CD4-positive, alpha-beta memory T cell (primary cell): ENCODE measurements at places on chromosomes 2 and 18. TPM values are rescaled to one million over a fixed set of nuclear protein-coding genes. Genes with fewer than 3 reads are reported as not detected.

DNA sequence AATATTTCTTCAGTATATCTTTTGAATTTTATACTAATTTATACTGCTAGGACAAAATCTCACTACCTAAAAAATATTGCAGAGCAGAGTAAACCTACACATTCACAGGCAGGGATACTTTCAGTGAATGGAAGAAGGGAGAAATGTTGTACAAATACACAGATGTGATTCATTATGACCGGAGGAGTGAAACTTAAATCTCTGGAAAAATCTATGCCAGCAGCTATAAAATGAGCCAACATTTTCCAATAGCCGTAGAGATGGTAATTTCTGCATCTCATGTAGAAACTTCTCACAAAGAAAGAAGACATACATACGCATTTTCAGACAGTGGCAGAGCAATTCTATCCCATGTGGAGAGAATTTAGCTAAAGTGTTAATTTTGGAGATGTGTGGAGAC is 54.8 kb downstream of the KCNS3 start:
- H3K27me3 ChIP-seq, result no peaks in the 10 kb centered on the region
- H3K36me3 ChIP-seq, result no peaks in the 10 kb centered on the region
- no peak overlapping the region for H3K27ac ChIP-seq
- no peak overlapping the region for H3K4me3 ChIP-seq

- H3K4me1 ChIP-seq, result no peaks in the 10 kb centered on the region
- H3K27me3 ChIP-seq, result no peaks in the 10 kb centered on the region
- no peak overlapping the region for H3K27ac ChIP-seq
- no peak overlapping the region for H3K4me3 ChIP-seq
- no peak for DNase-seq
- no peaks in the 10 kb centered on the region for H3K36me3 ChIP-seq
Observed at GRCh38 chr2:37973615-37974353, 48.7 kb downstream of the RMDN2 start.

DNA sequence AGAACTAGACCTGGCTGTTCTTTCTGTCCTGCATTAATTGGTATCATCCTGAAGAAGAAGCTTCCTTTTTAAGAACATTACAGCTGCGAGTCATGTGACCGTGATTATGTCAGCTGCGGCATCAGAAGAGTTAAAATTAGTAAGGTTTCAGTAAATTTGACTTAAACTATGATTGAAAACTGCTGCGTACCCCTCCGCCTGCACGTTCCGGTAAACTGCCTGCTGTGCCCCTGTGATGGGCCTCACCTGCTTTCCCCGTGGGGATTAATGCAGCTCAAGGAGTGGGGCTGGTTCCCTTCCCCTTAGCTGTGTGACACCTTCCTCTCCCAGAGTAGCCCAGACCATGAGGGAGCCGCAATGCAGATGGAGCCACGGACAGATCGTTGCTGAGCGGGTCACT is 36.1 kb upstream of the MYO3B start:
- H3K4me3 ChIP-seq, result no peak overlapping the region
- H3K27me3 ChIP-seq, result no peaks in the 10 kb centered on the region

- H3K27me3 ChIP-seq, result no peaks in the 10 kb centered on the region
- H3K36me3 ChIP-seq, result peaks cover 76% of the 10 kb centered on the region
- H3K4me1 ChIP-seq, result no peaks in the 10 kb centered on the region
Observed at GRCh38 chr2:54666131-54666633, 57.3 kb upstream of the EML6 start.

- H3K4me1 ChIP-seq, result peaks cover 3% of the 10 kb centered on the region
- no peak for DNase-seq
- H3K36me3 ChIP-seq, result no peaks in the 10 kb centered on the region
- no peak overlapping the region for H3K27ac ChIP-seq
- no peak overlapping the region for H3K4me3 ChIP-seq
Observed at GRCh38 chr2:84487298-84487996, 28.4 kb upstream of the SUCLG1 start.

DNA sequence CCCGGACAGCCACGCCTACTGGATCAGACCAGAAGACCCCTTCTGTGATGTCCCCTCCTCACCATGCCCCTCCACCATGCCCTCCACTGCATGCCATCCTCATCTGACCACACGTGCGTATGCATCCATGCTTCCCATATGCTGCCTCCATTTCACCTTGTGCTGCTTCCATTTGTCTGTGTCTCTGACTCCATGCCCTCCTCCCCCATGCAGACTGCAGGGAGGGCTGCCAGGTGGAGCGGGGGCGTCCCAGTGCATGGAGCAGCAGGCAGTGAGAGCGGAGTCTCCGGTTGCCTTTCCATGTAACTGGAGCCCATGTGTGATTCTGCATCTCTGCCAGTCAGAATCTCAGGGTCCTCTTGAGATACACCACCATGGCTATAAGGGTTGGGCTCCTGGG is 52.6 kb downstream of the COA5 start:
- no peak overlapping the region for H3K27ac ChIP-seq
- no peak overlapping the region for H3K4me3 ChIP-seq
- no peak for DNase-seq
- H3K27me3 ChIP-seq, result no peaks in the 10 kb centered on the region
- H3K4me1 ChIP-seq, result peaks cover 8% of the 10 kb centered on the region

DNA sequence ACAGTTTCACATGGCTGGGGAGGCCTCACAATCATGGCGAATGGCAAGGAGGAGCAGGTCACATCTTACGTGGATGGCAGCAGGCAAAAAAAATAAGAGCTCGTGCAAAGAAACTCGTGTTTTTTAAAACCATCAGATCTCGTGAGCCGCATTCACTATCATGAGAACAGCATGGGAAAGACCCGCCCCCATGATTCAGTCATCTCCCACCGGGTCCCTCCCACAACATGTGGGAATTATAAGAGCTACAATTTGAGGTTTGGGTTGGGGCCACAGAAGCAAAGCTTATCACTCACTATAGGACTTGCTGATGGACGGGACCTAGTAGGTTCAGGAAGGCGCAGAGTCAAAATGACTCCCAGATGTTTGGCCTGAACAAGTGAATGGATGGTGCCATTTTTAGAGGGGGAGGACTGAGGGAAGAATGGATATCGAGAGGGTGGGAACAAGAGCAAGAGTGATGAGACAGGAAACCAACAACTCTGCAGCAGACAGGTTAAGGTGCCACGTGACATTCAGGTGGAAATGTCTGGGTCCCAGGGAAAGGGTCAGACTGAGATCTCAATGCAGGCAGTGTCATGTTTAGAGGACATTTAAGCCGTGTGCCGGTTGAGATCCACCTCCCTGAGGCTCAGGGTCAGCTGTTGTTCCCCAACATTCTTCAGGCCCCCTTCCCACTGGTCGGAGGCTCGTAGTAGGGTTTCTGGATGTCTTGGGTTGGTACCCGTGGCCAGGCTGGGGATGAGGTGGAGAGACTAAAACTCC is 85.7 kb downstream of the MYCN start:
- no peak for DNase-seq
- no peaks in the 10 kb centered on the region for H3K4me1 ChIP-seq
- no peak overlapping the region for H3K27ac ChIP-seq
- no peak overlapping the region for H3K4me3 ChIP-seq
- no peaks in the 10 kb centered on the region for H3K36me3 ChIP-seq
- no peaks in the 10 kb centered on the region for H3K27me3 ChIP-seq

DNA sequence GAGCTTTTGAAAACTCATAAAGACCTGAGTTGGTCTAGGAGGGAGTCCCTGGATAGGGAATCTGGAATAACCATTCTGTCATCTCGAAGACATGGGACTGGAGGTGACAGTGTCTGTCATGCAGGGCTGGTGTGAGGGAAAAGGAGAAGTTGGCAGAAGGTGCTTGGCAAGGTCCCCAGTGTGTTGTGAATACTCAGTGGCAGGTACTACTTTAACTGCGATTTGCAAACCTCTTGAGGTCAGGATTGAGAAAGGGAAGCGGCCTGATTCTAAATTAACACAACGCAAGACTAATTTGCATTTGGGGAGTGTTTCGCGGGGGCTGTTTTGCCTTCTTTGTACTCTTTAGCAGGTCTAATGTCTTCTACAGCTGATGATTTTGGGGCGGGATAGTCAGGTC is 77.0 kb upstream of the TMEM200C start:
- no peak for DNase-seq
- H3K4me3 ChIP-seq, result no peak overlapping the region
- H3K27ac ChIP-seq, result no peak overlapping the region
- no peaks in the 10 kb centered on the region for H3K27me3 ChIP-seq
- no peaks in the 10 kb centered on the region for H3K4me1 ChIP-seq

GRCh38 chr18:42068030-42068429 is 113.0 kb downstream of the PIK3C3 start:
- no peaks in the 10 kb centered on the region for H3K4me1 ChIP-seq
- H3K36me3 ChIP-seq, result peaks cover 23% of the 10 kb centered on the region
- no peak for DNase-seq
- no peak overlapping the region for H3K4me3 ChIP-seq
- no peak overlapping the region for H3K27ac ChIP-seq
- no peaks in the 10 kb centered on the region for H3K27me3 ChIP-seq

DNA sequence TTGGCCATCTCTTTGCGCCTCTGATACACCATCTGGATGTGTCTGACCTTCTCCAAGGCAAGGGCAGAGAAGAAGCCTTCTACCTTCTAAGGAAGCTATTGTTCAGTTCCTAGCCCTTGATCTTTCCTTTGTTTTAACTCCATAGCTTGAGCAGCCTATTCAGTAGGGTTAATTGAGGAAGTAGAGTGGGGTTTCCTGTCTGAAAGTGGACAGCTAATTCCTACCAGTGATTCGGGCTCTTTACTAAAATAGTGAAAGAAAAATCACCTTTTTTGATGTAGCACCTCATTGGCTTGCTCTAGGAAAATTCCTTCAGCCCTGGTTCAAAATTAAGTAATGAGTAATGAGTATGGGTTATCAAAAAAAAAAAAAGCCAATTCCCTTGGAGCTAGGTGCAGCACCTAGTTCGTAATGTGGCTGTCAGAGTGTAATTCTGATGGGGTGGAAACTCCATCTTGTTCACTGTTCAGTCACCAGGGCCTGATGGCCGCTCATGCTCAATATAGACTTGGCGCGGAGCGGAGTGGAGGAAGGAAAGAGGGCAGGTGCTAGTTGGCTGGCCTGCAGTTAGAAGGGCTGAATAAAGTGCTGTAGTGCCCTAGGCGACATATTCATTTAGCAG is 2.9 kb upstream of the MGAT5 start:
- no peaks in the 10 kb centered on the region for H3K27me3 ChIP-seq
- no peak overlapping the region for H3K4me3 ChIP-seq
- H3K27ac ChIP-seq, result no peak overlapping the region
- no peaks in the 10 kb centered on the region for H3K36me3 ChIP-seq
- DNase-seq, result no peak

DNA sequence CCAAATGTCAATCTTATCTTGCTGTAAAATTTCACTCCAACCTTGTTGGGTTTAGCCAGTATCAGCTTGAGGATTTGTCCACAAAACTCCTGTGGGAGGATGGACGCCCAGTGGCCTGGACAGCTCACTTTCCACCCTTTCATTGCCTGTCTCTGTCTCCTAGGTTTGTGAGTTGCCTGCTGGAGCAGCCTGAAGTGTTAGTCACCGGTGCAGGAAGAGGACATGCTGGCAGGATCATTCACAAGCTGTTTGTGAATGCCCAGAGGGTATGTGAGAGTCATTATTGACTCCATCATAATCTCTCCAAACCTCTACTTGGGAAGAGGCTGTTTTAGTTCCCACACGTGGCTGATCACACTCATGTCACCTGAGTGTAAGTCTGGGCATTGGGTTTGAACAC is 112.3 kb downstream of the RAB3GAP1 start:
- H3K4me3 ChIP-seq, result no peak overlapping the region
- peaks cover 41% of the 10 kb centered on the region for H3K36me3 ChIP-seq
- no peak for DNase-seq
- H3K4me1 ChIP-seq, result no peaks in the 10 kb centered on the region
- no peaks in the 10 kb centered on the region for H3K27me3 ChIP-seq

GRCh38 chr2:100237770-100238169 is 84.5 kb downstream of the LONRF2 start:
- H3K4me3 ChIP-seq, result no peak overlapping the region
- no peaks in the 10 kb centered on the region for H3K27me3 ChIP-seq
- H3K27ac ChIP-seq, result no peak overlapping the region
- no peaks in the 10 kb centered on the region for H3K36me3 ChIP-seq
- peaks cover 28% of the 10 kb centered on the region for H3K4me1 ChIP-seq

DNA sequence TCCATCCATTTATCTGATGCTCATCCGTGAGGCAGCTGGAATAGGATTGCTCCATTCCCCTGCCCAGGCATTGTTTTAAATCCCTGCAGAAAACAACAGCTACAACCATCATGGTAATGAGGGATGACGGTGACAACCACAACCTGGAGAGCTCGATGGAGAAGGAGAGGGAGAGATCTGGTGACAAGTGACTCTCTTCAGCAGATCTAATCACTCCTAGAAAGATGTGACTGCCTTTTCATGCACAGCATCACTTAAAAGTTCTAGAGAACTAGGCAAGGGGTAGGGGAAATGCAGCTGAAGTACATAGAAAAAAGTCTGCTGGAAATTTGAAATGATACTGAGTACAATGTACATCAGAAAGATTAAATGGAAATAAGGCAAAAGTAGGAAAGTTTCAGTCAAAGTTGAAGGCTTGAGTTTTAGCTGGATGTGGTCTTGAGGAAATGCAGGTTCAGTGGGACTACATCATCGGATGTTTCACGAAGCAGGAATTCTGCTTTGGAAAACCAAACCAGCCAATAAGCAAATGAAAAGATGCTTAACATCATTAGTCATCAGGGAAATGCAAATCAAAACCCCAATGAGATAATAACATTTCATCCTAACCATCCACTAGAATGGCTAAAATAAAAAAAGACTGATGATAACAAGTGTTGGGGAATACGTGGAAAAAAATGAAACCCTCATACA is 6.8 kb upstream of the ARHGAP25 start:
- no peak for DNase-seq
- no peaks in the 10 kb centered on the region for H3K27me3 ChIP-seq
- H3K36me3 ChIP-seq, result no peaks in the 10 kb centered on the region
- peaks cover 71% of the 10 kb centered on the region for H3K4me1 ChIP-seq
- peak overlapping the region; percentile 6 for H3K4me3 ChIP-seq

DNA sequence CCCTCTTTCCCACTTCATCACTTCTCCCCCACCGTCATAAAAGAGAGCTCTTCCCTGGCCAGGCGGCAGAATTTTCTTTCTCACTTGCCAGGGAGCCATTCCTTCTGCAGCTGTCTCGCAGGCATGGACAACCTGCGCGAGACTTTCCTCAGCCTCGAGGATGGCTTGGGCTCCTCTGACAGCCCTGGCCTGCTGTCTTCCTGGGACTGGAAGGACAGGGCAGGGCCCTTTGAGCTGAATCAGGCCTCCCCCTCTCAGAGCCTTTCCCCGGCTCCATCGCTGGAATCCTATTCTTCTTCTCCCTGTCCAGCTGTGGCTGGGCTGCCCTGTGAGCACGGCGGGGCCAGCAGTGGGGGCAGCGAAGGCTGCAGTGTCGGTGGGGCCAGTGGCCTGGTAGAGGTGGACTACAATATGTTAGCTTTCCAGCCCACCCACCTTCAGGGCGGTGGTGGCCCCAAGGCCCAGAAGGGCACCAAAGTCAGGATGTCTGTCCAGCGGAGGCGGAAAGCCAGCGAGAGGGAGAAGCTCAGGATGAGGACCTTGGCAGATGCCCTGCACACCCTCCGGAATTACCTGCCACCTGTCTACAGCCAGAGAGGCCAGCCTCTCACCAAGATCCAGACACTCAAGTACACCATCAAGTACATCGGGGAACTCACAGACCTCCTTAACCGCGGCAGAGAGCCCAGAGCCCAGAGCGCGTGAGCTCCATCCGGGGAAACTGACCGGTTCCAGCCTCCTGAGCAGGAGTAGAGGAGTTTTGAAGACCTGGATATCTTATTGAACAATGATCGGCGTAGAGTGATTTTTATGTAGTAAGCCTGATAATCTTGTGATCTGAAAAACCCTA is at the start of gene MSGN1:
Gene MSGN1, plus strand, starts transcription at position 65 of the 850 bp plus-strand sequence. Its CDS starts 59 bp downstream, at position 124.
- H3K27ac ChIP-seq, result no peak within 1 kb of the TSS
- no peak within 1 kb of the TSS for H3K4me3 ChIP-seq
- H3K4me1 ChIP-seq, result no peaks in the 10 kb centered on the region
- DNase-seq, result no peak

GRCh38 chr2:51289045-51289444 is 257.1 kb upstream of the NRXN1 start:
- no peak for DNase-seq
- H3K4me3 ChIP-seq, result no peak overlapping the region
- no peaks in the 10 kb centered on the region for H3K4me1 ChIP-seq
- no peak overlapping the region for H3K27ac ChIP-seq
- no peaks in the 10 kb centered on the region for H3K36me3 ChIP-seq

The PSMA8 gene
- 4.9 TPM for polyA plus RNA-seq
